Thoracic aorta (tissue), 2 donors: ENCODE measurements at places on chromosomes 13 and 19. TPM values are rescaled to one million over a fixed set of nuclear protein-coding genes. Genes with fewer than 3 reads are reported as not detected.

DNA sequence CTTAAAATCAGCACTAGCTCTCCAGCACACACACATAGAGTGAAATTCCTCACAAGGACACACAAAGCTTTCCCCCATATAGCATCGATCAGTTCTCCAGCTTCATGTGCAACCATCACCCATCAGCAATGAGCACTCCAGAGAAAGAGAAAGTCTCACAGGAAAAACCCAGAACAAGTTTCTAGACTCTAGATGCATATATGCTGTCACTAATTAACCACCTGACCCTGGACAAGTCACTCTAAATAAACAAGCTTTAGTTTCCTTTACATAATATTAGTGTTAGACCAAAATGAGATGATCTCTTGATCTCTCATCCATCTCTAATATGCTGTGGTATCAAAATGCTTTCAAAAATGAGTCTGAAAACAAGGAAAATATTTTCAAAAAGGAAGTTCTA lies 81.2 kb downstream of the TBC1D4 start:
- no peaks in the 10 kb centered on the region for H3K36me3 ChIP-seq
- H3K27me3 ChIP-seq: no peaks in the 10 kb centered on the region

DNA sequence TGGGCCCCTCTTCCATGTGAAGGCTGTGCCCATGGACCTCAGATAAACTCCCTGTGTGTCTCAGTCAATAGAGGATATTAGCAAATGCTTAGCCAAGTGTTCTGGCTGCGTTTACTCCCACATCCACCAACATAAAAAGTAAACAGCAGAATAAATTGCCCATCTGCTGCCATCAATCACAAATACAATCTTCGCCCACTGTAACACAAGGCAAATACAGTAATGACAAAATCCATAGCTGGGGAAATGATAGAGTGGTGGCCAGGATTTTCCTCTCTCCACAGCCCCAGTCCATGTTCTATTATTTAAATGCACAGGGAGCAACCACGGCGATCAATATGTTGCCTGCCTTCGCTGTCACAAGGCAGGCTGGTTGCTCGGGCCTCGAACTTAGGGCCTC lies 376.5 kb downstream of the UQCRFS1 start:
- H3K27me3 ChIP-seq: no peaks in the 10 kb centered on the region
- DNase-seq: no peak
- H3K27ac ChIP-seq: no peak overlapping the region
- H3K36me3 ChIP-seq: no peaks in the 10 kb centered on the region
- H3K4me3 ChIP-seq: no peak overlapping the region

GRCh38 chr19:3113100-3114017 lies 19.2 kb downstream of the GNA11 start:
- no peak for DNase-seq
- no peak overlapping the region for H3K27ac ChIP-seq
- H3K36me3 ChIP-seq: peaks cover 32% of the 10 kb centered on the region
- H3K4me3 ChIP-seq: no peak overlapping the region

DNA sequence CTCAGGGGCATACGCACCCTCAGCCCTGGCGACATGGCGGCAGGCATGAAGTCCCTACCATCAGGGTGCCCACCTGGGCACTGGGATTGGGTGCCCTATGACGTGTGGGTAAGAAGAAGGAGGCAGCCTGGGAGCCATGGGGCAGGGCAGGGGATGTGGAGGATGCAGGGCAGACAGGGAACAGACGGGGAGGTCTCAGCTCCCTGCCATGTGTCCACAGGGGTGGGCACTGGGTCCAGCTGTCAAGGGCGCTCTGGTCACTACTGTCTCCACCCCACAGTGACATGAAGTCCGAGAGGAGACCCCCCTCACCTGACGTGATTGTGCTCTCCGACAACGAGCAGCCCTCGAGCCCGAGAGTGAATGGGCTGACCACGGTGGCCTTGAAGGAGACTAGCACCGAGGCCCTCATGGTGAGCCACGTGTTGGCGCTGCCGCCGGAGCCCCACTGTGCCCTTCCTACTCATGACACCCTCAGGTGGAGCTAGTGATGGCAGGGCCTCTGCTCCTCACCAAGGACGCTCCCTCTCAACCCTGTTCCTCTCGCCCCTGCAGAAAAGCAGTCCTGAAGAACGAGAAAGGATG lies 23.2 kb downstream of the TSSK6 start:
- H3K27ac ChIP-seq: no peak overlapping the region
- H3K27me3 ChIP-seq: no peaks in the 10 kb centered on the region
- no peak for DNase-seq
- no peak overlapping the region for H3K4me3 ChIP-seq

DNA sequence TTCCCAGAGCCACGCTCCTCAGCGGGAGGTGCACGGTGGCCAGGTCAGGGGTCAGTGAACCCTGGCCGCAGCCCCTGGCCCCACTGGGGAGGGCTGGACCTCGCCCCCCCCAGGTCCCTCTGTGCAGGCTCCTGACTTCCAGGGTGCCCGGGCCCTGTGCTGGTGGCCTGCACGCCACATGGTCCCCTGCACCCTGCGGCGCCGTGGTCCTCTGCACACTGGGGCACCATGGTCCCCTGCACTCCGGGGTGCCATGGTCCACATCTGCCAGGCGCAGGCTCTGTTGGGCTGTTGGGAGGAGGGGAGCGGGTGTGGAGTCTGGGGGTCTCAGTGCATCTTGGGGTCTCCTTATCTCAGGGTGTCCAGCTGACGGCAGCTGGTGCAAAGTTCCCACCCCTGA lies 23.3 kb upstream of the TMEM255B start:
- no peaks in the 10 kb centered on the region for H3K36me3 ChIP-seq
- no peaks in the 10 kb centered on the region for H3K4me1 ChIP-seq
- no peaks in the 10 kb centered on the region for H3K27me3 ChIP-seq

DNA sequence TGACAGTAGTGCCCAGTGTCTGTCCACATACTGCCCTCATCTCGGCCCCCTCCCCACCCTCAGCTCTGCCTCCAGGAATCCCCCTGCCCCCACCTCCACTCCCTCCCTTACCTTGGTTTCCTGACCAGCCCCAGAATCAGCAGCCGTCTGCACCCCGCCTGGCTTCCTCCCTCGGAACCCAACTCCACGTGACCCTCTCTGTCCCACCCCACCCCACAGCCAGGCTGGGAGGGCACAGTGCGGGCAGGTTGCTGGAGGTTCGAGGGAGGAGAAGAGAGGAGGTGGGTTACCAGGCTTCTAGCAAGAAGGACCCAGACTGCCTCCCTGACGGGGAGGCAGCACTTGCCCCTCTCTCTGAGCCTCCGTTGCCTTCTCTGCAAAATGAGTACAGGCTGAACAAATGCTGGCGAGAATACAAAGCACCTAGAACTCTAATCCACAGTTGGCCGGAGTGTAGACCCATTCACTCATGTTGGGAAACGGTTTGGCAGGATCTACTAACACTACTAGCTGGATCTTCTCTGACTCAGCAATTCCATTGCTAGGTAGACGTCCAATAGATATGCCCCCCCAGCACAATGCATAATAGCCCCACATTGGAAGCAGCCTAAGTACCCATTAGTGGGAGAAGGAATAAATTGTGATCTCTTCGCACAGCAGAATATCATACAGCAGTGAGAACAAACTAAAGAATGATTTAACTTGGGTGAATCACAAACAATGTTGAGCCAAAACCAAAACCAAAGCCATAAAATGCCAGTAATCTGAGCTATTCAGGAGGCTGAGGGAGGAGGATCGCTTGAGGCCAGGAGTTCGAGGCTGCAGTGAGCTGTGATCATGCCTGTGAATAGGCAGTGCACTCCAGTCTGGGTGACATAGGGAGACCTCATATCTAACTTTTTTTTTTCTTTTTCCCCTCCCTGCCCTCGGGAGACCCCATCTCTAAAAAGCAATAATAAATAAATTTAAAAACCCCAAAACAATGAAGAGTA lies at the start of gene RASAL3:
TSS of gene RASAL3 (minus strand) at position 151 of the 992 bp plus-strand sequence. CDS start 186 bp downstream, outside the sequence.
- H3K27ac ChIP-seq: no peak within 1 kb of the TSS
- no peaks in the 10 kb centered on the region for H3K4me1 ChIP-seq
- DNase-seq: no peak

DNA sequence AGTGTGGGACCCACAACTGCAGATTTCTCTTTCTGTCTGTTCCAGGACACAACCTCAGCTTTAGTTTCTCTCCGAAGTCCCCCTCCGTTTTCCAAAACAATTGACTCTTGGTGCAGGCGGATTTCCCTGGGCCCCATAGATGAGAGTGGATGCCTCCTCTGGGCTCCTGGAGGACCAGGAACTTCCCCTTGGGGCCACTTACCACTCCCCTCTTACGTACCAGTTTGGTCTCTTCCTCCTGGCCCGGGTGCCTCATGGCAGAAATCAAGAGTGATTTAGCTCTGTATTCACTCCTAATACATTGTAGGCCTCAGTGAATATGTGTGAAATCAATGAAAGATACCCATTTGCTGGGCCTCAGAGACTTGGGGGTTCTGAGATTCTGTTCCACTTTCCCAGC lies 34.4 kb downstream of the PPP2R1A start:
- H3K36me3 ChIP-seq: peaks cover 83% of the 10 kb centered on the region
- no peak for DNase-seq
- no peaks in the 10 kb centered on the region for H3K4me1 ChIP-seq
- no peak overlapping the region for H3K4me3 ChIP-seq

DNA sequence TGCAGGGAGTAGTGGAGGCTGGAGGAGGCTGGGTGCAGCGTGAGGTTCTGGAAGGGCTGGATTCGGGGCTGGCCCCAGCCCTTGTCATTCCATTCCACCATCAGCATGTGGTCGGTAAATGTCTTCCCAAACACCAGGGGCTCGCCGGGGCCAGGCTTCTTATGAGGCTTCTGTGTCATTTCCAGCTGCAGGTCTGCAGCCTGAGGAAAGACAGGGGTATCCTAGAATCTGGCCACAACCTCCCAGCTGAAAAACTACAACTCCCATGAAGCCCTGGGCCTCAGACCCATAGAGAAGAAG lies 4.4 kb downstream of the BCAT2 start:
- no peak for DNase-seq
- no peak overlapping the region for H3K27ac ChIP-seq
- H3K4me1 ChIP-seq: peaks cover 17% of the 10 kb centered on the region
- H3K27me3 ChIP-seq: no peaks in the 10 kb centered on the region

DNA sequence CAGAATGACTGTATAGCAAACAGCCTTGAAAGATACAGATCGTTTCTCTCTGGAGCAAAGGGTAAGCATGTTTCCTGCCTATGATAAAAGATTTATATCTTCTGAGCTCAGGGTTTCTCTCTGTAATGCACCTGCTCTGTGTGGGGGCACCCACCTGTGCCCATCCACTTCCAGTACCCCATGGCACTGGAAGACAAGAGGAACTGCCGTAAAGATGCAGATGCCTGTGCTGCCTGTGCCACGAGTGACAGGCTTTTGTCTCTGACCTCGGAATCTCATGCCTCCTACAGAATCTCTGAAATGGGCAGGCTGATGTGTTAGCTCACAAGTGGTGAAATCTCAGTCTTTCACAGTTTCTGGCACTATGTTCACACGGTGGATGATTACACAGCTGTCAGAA lies 50.3 kb upstream of the ATP11A start:
- no peaks in the 10 kb centered on the region for H3K4me1 ChIP-seq
- no peak overlapping the region for H3K4me3 ChIP-seq
- no peaks in the 10 kb centered on the region for H3K27me3 ChIP-seq
- DNase-seq: no peak

- peaks cover 94% of the 10 kb centered on the region for H3K36me3 ChIP-seq
- H3K4me3 ChIP-seq: no peak overlapping the region
- no peaks in the 10 kb centered on the region for H3K4me1 ChIP-seq
- DNase-seq: no peak
- no peak overlapping the region for H3K27ac ChIP-seq
- H3K27me3 ChIP-seq: no peaks in the 10 kb centered on the region
These were observed 17.6 kb downstream of the ZNF296 start for GRCh38 chr19:45058622-45059159.

The KLK2 gene
- total RNA-seq: not detected

The TPTE2 gene
- not detected for total RNA-seq
